ENCODE measurements at places on chromosomes 7 and 10.
A peak's percentile ranks its signal among the peaks of the same experiment; 100 is the strongest.

- no peak for DNase-seq
Measured at GRCh38 chr10:50388181-50388580, 136.9 kb upstream of the ASAH2 start.

GRCh38 chr10:1605999-1606940 is 131.1 kb downstream of the ADARB2 start:
- DNase-seq = no peak

- DNase-seq = no peak
Measured at GRCh38 chr7:135706038-135706742, 21.8 kb downstream of the SLC13A4 start.

GRCh38 chr10:124626759-124627380 is 117.3 kb downstream of the FAM53B start:
- peak; percentile 59 for DNase-seq

DNA sequence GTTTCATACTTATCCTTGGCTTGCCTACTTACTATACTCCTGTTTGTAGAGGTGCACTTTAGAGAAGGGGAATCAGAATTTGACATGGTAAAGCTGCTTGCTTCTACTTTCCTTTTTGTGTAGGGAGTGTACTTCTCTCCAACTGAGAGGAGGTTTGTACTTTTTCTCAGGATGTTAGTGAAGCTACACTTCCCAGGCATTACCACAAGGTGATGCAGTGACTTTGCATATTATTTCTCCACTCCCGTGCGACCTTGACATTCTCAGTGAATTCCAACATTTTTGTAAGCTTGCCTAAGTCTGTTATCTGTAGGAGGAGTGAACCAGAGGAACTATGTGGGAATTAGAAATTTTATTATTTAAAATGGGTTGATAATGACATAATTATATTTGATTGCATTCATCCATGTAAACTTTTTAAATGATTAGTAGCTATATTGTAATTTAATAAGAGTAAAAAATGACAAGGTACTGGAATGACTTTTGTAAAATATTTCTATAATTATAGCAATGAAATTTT is 5.2 kb downstream of the TAX1BP1 start:
- DNase-seq = peak; percentile 42

- no peak for DNase-seq
Measured at GRCh38 chr7:71465741-71466189, 333.8 kb downstream of the GALNT17 start.
